CD8-positive, alpha-beta memory T cell (primary cell): ENCODE measurements at places on chromosomes 13 and 19.

GRCh38 chr13:50451609-50452008, 391.9 kb downstream of the DLEU7 start:
- DNase-seq, result no peak

DNA sequence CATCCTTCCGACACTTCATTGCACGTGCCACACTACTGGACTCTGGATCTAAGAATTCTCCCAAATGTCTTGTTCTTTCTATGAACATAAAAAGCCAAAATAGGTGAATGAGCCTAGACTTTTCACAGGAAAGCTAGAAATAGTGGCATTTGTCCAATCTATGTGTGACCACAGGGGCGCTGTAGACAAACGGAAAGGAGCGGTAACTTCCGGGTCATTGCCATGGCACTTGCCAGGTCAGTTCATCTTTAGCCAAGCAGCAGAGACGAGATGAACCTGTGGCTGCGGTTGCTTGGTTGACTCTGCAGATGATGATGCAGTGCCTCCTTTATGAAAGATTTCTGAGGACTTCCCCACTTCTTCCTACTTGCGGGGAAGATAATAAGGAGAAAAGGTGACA, 65.6 kb downstream of the ADGRE1 start:
- no peak for DNase-seq

DNA sequence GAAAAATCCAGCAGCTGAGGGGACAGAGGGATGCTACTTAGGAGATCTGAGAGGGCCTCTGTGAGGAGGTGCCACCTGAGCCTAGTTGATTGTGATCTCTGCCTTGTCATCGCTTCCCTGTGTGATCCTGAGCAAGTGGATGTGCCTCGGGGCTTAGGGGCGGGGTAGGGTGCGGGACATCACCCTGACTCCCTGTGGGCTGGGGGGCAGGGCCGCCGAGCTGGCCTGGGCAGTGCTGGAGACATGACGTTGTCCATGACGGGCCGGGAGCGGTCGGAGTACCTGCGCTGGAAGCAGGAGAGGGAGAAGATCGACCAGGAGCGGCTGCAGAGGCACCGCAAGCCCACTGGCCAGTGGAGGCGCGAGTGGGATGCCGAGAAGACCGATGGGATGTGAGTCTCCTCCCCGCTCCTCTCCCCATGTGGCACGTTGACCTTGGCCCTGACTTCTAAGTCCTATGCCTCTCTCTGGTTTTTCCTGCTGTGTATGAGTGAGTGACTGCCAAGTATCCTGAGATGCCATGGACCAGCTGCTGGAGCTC, 8.2 kb upstream of the INAFM1 start:
- no peak for DNase-seq

GRCh38 chr19:35727053-35727955, 9.5 kb downstream of the KMT2B start:
- DNase-seq, result no peak

- DNase-seq, result peak; percentile 80
Observed at GRCh38 chr13:45340422-45341033, 455 bp downstream of the TPT1 start.

DNA sequence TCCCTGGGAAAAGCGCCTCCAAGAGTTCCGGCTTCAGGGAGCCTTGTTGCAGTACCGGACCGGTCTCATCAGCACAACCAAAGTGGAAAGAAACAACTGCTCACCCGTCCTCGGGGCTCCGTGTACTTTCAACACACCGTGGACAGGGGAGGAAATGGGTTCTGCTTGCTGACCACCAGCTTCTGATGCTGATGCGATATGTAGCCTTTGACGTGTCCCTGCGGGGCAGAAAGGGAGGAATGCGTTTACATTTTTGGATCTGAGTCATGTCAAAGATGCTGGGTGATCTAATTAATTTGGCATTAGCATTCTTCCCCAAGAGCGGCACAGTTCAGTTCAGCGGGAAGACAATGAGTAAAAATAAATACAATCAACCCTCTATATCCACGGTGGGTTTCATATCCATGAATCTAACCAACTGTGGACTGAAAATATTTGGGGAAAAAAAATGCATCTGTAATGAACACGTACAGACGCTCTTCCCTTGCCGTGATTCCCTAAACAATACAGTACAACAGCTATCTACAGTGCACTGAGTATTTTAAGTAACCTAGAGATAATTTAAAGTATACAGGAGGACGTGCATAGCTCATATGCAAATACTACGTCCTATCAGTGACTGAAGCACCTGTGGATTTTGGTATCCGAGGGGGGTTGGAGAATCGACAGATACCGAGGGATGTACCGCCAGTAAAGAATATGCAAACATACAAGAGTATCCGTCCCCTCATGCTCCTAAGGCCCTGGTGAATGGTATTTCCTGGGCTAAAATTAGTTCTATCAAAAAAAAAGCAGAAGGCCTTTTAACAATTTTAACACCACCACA, 19.8 kb downstream of the PROZ start:
- DNase-seq, result no peak

GRCh38 chr19:36257520-36257876, 42.6 kb downstream of the ZNF146 start:
- no peak for DNase-seq

GRCh38 chr13:91158017-91158395, 189.5 kb upstream of the MIR17HG start:
- no peak for DNase-seq

GRCh38 chr13:46179491-46179908, 2.5 kb downstream of the LCP1 start:
- DNase-seq, result peak; percentile 82

DNA sequence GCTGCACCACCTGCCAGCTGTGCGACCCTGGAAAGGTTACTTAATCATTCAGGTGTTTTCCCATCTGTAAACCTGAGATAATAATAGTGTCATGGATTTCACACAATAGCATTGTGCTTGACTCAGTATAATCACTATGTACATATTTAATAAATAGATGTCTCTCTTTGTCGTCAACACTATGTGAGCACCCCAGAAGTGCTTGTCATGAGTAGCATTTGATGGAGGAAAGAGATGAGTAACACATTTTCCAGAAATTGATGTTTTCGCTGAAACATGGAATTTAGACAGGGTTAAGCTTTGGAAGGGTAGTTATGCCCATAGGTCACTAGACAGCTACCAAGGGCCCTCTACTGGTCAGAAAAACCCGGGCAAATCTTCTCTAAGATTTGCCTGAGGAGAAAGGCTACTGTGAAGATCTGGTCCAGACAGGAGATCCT, 9.5 kb upstream of the MBNL2 start:
- no peak for DNase-seq

DNA sequence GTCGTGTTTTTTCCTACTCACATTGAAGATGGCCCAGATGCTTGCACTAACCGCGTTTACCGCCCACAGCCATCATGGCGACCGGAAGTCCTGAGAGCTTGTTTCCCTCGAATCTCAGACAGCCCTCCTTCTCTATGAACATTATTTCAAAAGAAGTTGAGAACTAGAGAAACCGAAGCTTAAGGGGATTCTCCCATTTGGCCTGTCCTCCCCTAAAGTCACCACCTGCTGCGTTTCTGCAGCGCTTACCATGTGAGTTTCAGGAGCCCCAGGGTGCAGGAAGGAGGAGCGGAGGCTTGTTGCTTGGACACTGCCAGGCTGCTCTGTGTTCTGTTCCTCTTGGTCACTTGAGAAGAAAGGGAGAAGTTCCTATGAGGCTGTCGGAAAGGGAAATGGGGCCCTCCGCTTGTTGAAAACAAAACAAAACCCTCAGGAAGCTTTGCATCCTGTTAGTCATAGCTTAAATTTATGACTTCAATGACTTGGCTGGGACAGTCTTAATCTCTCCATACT, 6.2 kb downstream of the CARD8 start:
- DNase-seq, result peak; percentile 85

DNA sequence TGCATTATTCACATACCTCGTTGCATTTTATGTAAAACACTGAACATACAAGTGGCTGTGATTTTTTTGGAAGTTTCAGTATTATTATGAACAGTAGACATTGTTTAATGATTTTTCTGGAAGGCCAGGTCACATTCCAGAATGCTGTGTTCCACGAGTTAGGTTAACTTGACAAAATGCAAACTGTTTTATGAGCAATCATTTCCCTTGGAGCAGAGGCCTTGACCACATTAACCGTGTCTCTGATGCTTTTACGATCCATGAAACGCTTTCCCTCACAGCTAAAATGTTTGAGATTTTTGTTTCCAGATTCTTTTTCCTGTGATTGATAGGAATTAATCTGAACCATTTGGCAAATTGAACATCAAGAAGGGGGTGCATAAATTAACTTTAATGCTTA, 57.8 kb downstream of the MBNL2 start:
- no peak for DNase-seq

- peak; percentile 85 for DNase-seq
Observed at GRCh38 chr19:1853295-1854038, 5.2 kb upstream of the REXO1 start.

- DNase-seq, result no peak
Observed at GRCh38 chr13:109720758-109721184, 65.6 kb downstream of the IRS2 start.

- DNase-seq, result no peak
Observed at GRCh38 chr19:2425622-2426581, 1.5 kb downstream of the TIMM13 start.

GRCh38 chr13:20960663-20961309, 58.2 kb upstream of the XPO4 start:
- no peak for DNase-seq

DNA sequence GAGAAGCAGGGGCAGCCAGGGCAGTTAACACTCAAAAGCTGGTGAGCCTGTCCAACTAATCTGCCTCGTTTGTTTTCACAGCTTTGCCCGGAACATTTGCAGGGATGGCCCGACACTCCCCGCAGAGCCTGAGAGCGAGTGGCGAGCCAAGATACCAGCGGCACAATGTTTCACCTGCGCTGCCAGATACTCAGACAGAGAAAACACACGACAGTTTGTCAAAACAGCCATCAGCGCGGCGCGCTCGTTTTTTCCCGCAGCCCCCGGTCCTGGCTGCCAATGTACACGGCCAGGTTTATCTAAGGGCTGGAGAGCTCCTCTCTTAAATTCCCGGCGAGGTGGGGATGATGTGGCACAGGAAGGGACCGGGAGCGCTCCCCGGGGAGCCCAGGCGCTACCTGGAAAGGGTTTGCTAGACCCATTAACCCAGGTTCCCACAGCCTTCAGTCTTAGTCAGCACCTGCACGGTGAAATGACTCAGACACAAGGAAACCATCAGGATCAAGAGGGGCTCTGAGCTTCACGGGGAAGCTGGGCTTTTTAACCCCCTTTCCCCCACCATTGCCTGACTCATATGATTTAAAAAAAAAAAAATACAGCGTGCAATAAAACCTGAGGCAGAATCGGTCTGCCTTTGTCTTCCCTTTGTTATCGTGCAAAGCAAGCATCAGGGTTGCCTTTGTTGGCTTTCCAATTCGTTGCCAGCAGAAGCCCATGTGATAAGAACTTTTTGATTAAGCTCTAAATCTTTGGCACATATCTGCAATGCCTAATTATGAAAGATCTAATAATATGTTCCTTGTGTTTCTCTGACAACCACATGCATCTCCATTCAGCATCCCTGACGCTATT, 186.2 kb downstream of the EFNB2 start:
- DNase-seq, result no peak

DNA sequence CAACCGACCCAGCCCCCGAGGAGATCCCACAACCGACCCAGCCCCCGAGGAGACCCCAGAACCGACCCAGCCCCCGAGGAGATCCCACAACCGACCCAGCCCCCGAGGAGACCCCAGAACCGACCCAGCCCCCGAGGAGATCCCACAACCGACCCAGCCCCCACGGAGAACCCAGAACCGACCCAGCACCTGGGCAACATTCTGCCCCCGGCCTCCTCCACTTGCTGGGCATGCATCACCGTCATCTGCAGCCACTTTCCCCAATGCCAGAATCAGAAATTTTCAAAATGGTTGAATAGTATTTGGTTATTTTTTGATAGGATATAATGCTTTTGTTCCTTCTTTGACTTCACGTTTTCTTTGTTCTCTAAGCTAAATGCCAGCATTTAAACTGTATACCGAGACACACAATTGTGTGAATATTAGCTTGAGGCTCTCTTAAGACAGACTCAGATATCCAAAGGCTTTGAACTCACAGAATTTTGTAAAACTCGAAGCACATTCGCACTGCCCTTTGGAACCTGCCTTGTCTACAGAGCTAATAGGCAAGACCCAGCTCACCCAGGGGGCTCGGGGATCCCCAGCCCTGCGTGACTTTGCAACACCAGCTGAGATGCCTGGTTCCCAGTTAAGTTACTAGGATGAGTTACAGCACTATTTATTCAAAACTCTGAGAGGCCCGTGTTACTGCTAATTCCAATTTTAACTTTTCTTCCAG, 15.5 kb upstream of the RASA3 start:
- no peak for DNase-seq

DNA sequence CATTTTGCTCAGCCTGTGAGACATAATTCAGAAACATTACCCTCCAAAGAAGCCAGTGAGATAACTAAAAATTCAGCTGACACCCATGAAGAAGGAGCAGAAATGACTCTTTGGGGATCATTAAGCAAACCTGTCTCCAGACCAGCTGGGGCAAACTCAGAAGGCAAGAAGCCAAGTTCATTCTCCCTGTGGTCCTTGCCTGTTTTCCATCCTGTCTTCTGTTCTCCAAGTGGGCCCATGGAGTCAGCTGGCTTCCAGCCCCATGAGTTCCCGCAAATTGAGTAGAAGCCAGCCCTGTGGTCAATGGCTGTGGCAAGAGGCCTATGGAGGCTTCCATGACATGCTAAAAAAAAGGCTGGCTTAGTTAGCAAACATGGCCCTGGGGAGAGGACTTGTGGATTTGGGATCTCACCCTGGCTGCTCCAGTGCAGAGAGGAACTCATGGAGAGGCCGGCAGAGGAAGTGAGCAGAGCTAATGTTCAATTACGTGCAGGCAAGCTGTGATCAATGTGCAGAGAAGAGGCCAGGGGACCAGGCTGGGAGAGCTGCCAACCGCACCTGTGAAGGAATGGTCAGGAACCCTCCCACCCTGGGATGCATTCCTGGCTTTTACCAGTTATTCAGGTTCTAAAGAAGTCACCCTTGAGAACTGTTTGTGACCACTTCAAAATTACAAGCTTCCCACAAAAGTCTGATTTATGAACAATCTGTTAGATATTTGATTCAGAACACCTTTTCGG, 229.1 kb downstream of the TSHZ3 start:
- no peak for DNase-seq

- DNase-seq, result no peak
Observed at GRCh38 chr13:53311561-53311960, 282.9 kb downstream of the OLFM4 start.
